Posterior vena cava (tissue), 2 donors: ENCODE measurements at places on chromosomes 3 and 15. TPM values are rescaled to one million over a fixed set of nuclear protein-coding genes. Genes with fewer than 3 reads are reported as not detected.

DNA sequence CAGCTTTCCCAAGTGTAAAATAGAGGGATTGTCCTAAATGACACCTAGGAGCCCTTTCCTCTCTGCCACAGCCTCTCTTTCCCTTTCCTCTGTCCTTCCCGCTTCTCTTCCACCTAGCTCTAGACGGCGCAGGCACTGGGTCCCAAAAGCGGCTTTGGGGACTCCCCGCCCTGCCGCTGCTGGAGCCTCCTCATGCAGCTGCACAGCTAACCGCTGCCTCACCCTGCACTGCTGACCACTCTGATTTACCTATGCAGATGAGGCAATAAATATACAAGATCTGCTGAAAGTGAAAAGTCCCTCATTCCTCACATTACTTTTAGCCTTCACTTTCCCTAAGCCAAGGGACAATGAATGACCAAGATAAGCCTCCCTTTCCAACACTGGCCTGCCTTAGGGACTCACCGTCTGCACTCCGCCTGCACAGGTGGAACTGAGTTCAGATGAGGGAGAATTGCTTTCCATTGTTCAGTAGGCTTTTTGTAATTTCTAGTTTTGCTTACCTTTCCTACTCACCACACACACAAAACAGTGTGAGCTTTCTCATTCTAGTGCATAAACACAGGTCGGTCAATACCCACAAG is 197.5 kb upstream of the BCL6 start:
- DNase-seq: no peak

- no peak for DNase-seq
These were observed 114.2 kb downstream of the ASB7 start for GRCh38 chr15:100716456-100717085.

GRCh38 chr3:101063401-101063800 is 70.2 kb upstream of the ABI3BP start:
- DNase-seq: no peak

- no peak for DNase-seq
These were observed 12.5 kb upstream of the BFSP2 start for GRCh38 chr3:133387341-133387740.

DNA sequence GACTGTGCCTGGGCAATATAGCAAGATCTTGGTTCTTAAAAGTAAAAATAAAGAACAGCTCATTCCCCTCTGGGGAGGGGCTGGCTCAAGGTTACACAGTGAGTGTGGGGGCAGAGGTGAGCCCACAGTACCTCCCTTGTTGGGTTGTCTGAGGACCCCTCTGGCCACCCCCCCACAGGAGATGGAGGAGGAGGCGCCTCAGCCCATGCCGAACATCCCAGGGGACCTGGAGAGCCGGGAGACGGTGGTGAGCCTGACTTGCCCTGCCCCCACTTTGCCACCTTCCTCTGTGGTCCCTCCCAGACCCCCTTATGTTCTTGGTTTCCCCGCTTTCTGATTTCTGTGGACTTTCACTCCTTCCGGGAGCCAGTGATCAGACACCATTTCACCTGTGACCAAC is 28.7 kb downstream of the NGRN start:
- DNase-seq: peak; percentile 54

GRCh38 chr3:8964436-8965370 is 1.4 kb upstream of the RAD18 start:
- no peak for DNase-seq

GRCh38 chr15:29452881-29453731 is 183.5 kb upstream of the NSMCE3 start:
- no peak for DNase-seq

- DNase-seq: no peak
These were observed 159.2 kb upstream of the SLC24A5 start for GRCh38 chr15:47961401-47962090.

GRCh38 chr3:86954226-86954625 is 36.7 kb downstream of the VGLL3 start:
- DNase-seq: no peak

- no peak for DNase-seq
These were observed 42.6 kb downstream of the ZNF148 start for GRCh38 chr3:125332504-125332903.

GRCh38 chr3:135694142-135694541 is 271.4 kb upstream of the PPP2R3A start:
- no peak for DNase-seq

Gene COLQ
- total RNA-seq: 2.8 TPM

- DNase-seq: no peak
These were observed 30.6 kb downstream of the CRTC3 start for GRCh38 chr15:90560229-90560776.

DNA sequence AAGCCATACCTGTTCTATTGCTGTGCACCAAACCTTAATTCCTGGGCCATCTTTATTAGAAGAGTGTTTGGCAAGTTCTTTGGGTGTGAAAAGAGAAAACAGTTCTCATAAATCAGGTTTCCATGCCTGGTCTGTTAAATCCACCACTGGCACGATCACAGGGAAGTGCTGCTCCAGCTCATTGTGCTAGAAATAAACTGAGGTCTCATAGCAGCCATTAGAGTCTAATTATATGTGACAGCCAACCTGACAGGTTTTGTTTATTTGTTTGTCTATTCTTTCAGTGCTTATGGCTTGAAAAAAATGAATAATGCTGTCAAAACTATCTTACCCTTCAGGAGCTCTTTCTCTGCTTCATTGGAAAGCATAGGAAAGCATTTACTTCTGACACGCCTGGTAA is 147.1 kb upstream of the CNTN6 start:
- DNase-seq: no peak

Gene PSMA4
- 120 TPM for total RNA-seq

DNA sequence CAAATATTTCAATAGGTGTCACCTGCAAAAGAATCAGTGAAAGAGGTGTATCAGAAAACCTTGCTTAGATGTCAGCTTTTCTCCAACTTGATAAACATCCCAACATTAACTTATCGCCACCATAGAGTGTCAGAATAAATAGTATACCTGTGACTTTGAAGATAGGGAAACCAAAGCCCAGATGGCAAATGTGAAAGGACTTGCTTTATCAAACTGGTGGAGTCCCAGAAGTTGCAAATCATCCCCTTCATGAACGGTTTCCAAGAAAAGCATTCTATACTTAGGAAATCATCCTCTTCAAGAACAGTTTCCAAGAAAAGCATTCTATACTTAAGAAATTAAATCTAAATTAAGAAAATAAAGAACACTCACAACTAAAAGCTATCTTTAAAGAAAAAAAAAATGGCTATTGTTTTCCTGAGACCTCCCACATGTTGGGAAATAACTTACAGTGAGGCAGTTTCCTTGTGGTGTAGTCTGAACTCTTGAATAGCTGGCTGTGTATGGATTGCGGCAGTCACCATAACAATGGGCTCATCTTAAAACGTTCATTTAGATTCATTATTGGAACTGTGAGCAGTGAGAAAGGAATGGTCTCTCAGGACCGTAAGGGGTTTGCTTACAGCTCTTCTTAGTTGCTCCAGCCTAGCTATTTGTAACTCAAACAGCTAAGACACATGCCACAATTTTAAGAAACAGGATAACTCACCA is 56.5 kb downstream of the GHSR start:
- no peak for DNase-seq

Gene ZNF774
- 4.0 TPM for total RNA-seq

GRCh38 chr3:197306374-197307086 is 8.1 kb upstream of the DLG1 start:
- DNase-seq: no peak

GRCh38 chr15:49079340-49080039 is 33.2 kb upstream of the SECISBP2L start:
- DNase-seq: no peak

- no peak for DNase-seq
These were observed 3.5 kb downstream of the HEXA start for GRCh38 chr15:72372361-72372760.

GRCh38 chr3:17985658-17986347 is 243.4 kb upstream of the TBC1D5 start:
- no peak for DNase-seq

DNA sequence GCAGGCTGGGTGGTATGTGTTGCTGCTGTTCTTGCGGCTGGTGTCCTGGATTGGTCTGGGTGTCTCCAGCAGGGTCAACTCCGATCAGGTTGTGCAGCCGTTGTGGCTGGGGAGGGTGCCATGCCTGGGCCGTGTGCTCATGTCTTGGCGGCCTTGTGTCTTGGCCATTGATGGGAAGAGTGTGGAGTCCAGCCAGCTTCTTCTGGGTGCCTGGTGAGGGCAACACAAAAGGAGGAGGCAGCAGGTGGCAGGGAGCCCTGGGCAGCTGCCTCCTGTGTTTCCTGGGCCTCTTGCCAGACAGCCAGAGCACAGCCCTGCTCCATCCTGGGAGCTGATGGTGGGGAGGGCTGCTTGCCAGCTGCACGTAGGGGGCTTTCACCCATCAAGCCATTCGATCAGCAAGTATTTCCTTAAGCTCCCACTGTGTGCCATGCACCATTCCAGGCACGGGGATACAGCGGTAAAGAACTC is 4.3 kb downstream of the CHAC1 start:
- DNase-seq: no peak

DNA sequence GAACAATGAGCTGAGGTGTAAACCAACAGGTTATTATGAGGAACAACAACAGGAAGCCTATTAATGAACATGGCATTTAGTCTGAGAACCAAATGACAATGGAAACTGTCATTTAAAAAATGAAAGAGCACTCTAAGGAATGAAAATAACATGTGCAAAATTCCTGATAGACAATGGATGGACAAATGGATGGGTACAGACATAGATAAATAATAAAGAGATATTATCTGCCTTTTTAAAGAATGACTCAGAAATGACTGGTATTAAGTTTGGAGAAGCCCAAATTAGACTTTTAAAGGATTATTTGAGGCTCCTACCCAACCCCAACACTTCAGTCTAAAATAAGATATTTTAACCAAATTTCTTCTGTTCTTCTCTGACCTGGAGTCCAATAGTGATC is 650.5 kb upstream of the ZNF385D start:
- DNase-seq: no peak

DNA sequence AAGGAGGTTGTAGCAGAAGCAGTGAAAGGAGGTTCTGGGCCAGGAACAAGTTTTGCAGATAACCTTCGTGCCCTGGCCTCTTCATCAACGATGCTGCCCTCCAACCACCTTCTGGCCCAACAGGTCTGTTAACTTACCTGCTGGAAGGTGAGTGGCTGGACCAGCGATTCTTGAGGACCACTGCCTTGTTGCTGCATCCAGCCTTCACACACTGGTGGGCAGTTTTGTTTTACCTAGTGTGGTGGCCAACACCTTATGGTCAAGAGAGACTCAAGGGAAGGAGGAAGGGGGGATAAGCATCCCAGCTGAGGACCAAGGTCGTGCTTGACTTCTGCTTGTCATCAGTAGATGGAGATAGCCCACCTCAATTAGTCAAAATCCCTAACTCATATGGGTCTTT is 7.8 kb upstream of the MAGEF1 start:
- no peak for DNase-seq

Gene GP5
- total RNA-seq: 0.09 TPM

DNA sequence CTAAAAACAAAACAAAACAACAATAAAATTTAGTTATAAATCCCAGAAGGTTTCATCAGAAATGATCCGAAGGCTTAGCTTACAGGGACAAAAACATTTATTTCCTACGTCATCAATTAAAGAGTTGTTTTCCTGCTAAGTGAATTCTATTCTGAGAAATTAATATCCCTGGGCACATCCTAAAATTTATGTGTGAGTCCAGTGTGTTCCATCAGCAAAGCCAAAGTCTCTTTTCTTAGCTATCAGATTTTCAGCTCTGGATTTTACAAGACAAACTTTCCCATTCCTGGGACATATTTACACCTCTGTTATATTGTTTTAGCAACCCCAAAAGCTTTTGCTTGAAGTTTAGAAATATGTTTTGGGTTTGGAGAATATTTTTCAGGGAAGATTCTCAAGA is 4.4 kb upstream of the TMC3 start:
- DNase-seq: no peak

Gene ACAN
- 12.1 TPM for total RNA-seq

DNA sequence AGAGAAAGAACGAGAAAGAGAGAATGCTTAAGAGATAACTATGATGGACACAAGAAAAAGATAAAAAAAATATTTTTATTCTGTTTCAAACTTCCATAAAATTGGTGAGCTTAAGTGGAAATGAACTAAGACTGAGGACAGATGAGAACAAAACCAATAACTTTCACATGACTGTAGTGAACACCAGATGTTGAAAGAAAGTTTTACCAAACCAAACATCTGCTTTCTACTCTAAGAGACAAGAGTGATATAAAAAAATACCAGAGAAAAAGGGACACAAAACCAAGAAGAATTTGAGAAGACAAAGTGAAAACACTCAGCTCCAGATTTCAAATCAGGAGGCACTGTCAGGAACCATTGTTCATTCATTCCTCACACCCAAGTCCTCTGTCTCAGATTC is 147.9 kb downstream of the IMPG2 start:
- no peak for DNase-seq

Gene DZIP3
- total RNA-seq: 19.5 TPM

GRCh38 chr3:102733791-102734563 is 299.2 kb downstream of the ZPLD1 start:
- no peak for DNase-seq

Gene EPHB3
- 10.8 TPM for total RNA-seq

DNA sequence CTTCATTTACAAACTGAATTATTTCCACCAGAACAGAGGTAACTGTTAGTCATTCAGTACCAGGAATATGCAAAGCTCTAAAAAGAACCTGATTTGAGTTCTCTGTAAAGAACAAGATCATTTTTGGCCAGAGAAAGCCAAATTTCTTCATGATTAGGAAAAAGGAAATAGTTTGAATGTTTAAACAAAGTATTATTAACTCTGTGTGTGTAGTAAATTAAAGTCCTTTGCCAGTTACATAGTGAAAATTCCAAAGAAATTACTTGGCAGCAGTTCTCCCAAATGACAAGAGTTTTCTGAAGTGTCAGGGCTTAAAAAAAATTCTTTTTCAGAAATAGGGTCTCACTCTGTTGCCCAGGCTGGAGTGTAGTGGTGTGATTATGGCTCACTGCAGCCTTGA is 24.5 kb downstream of the QTRT2 start:
- DNase-seq: no peak
